Cortex of kidney (tissue), 1 donor: ENCODE measurements at places on chromosomes 11 and 22.

GRCh38 chr11:910044-910588 lies 494 bp downstream of the CHID1 start:
- no peak for DNase-seq

- no peak for DNase-seq
Observed at GRCh38 chr11:85619499-85619898, 7.6 kb downstream of the DLG2 start.

GRCh38 chr11:118996926-118997626 lies 862 bp upstream of the CENATAC start:
- no peak for DNase-seq

GRCh38 chr11:102119997-102120396 lies 9.8 kb downstream of the YAP1 start:
- no peak for DNase-seq
